Colonic mucosa (tissue), 4 donors: ENCODE measurements at places on chromosomes 4 and X. TPM values are rescaled to one million over a fixed set of nuclear protein-coding genes. Genes with fewer than 3 reads are reported as not detected.
A peak's percentile ranks its signal among the peaks of the same experiment; 100 is the strongest.

DNA sequence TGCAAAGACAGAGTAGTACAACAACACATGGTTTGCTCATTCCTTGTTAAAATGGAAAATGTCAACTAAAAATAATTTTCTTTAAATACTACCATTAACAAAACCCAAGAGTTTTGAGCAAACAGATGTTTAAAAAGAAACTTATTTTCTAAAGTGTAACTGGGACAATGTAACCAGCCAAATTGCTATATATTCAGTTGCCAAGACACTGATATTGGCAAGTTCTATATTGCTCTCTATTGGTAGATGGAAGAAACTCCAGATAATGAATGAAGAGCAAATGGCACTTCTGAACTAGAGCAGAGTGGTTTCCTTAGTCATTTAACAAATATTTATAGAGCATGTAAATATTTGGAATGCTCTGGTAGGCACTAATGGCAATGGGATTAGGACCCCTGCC, 966.2 kb downstream of the RPA4 start:
- H3K27ac ChIP-seq: no peak overlapping the region
- H3K4me3 ChIP-seq: no peak overlapping the region
- no peaks in the 10 kb centered on the region for H3K27me3 ChIP-seq
- no peaks in the 10 kb centered on the region for H3K4me1 ChIP-seq
- H3K36me3 ChIP-seq: no peaks in the 10 kb centered on the region
- DNase-seq: no peak

DNA sequence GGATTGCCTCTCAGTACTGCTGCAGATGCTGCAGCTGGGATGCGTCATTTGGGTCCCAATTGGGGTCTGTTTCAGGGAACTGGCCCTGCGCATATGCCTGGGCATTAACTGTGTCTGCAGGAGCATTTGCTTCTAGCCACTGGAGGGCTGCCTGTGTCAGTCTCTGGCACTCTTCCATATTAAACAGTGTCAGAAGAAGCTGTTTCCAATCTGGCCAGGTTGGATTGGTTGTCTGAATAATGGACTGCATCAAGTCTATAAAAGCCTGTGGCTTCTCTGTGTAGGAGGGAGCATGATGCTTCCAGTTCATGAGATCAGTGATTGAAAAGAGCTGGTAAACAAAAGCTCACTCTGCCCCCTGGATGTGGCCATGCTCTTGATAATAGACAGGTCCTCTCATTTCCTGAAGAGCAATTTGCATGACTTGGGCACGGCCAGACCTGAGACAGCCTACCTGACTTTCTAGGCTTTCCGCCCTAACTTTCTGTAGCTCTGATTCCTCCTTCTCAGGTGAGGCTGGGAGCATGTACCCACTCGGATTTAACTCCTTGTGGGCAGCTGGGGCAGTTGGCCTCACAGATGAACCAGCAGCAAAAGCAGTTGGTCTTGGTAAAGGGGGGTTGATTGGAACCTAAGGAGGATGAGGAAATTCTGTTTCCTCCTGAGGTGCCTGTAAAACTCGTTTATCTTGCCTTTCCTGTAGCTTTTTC, 29.2 kb downstream of the SULT1E1 start:
- peak overlapping the region; percentile 16 for H3K4me3 ChIP-seq
- H3K27ac ChIP-seq: peak overlapping the region; percentile 87
- H3K36me3 ChIP-seq: no peaks in the 10 kb centered on the region
- H3K4me1 ChIP-seq: peaks cover 5% of the 10 kb centered on the region
- DNase-seq: peak; percentile 71

- H3K27me3 ChIP-seq: no peaks in the 10 kb centered on the region
- no peak for DNase-seq
- H3K4me1 ChIP-seq: no peaks in the 10 kb centered on the region
- no peaks in the 10 kb centered on the region for H3K36me3 ChIP-seq
Observed at GRCh38 chrX:8036914-8037313, 109.7 kb upstream of the PNPLA4 start.

GRCh38 chr4:155208258-155209054, at the start of gene NPY2R:
TSS of gene NPY2R (plus strand) at chr4:155208636. CDS start at chr4:155213940, 5,304 bp downstream.
- H3K27me3 ChIP-seq: peaks cover 26% of the 10 kb centered on the region
- no peaks in the 10 kb centered on the region for H3K36me3 ChIP-seq
- no peak for DNase-seq
- H3K27ac ChIP-seq: no peak within 1 kb of the TSS
- H3K4me3 ChIP-seq: peak within 1 kb of the TSS; percentile 19

DNA sequence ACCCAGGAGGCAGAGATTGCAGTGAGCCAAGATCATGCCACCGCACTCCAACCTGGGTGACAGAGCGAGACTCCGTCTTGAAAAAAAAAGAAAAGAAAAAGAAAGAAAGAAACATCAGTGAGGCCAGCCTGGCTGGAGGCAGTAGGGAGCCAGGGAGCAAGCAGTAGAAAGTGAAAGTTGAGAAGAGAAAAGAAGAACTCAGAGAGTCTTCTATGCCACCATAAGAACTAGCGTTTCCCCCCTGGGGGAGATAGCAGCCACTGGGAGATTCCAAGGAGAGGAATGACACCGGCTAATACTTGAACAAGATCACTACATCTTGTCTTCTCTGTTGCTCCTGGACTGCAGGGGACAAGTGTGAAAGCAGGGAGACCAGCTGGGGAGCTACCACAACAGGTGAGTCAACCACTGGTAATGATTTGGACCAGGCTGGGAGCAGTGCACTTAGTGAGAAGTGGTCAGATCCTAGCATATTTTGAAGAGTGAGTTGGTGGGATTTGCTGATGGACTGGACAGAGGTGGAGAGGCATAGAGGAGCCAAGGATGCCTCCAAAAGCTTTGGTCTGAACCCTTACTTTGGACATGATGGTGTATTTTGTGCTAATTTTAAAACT, 33.4 kb downstream of the SLC2A9 start:
- no peak overlapping the region for H3K27ac ChIP-seq
- no peaks in the 10 kb centered on the region for H3K4me1 ChIP-seq
- no peaks in the 10 kb centered on the region for H3K27me3 ChIP-seq
- DNase-seq: no peak
- no peaks in the 10 kb centered on the region for H3K36me3 ChIP-seq

- no peaks in the 10 kb centered on the region for H3K4me1 ChIP-seq
- no peaks in the 10 kb centered on the region for H3K36me3 ChIP-seq
Observed at GRCh38 chrX:153533091-153533490, 15.6 kb downstream of the ATP2B3 start.

- DNase-seq: no peak
- H3K4me3 ChIP-seq: no peak overlapping the region
- no peak overlapping the region for H3K27ac ChIP-seq
- H3K4me1 ChIP-seq: no peaks in the 10 kb centered on the region
- no peaks in the 10 kb centered on the region for H3K27me3 ChIP-seq
Observed at GRCh38 chr4:42410446-42410845, 13.2 kb downstream of the SHISA3 start.

The ATP2B3 gene
- total RNA-seq: 0.24 TPM

The DDIT4L gene
- total RNA-seq: 0.72 TPM

The BRCC3 gene
- total RNA-seq: 45.6 TPM

The RRH gene
- total RNA-seq: not detected

The RASSF6 gene
- 38.9 TPM for total RNA-seq
